Lung (tissue), 17 donors: ENCODE measurements at places on chromosomes 6 and 20. TPM values are rescaled to one million over a fixed set of nuclear protein-coding genes. Genes with fewer than 3 reads are reported as not detected.

DNA sequence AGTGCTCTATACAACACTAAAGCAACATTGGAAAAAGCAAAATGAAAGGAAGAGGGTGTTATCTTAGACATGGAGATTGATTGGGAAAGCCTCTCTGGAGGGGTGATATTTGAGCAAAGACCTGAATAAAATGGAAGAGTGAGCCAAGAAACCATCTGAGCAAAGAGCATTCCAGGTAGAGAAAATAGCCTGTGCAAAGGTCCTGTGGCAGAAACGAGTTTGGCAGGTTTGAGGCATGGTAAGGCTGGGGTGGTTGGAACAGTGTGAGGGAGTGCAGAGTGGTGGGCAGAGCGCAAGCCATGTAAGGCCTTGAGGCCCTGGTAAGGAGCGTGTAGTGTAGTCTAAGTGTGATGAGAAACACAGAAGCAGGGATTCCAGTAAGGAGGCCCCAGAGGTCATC is 40.0 kb upstream of the PTPRT start:
- no peak for DNase-seq

The SLC13A3 gene
- polyA plus RNA-seq = 1.9 TPM

GRCh38 chr20:24273251-24273650 is 196.2 kb upstream of the SYNDIG1 start:
- DNase-seq = no peak

DNA sequence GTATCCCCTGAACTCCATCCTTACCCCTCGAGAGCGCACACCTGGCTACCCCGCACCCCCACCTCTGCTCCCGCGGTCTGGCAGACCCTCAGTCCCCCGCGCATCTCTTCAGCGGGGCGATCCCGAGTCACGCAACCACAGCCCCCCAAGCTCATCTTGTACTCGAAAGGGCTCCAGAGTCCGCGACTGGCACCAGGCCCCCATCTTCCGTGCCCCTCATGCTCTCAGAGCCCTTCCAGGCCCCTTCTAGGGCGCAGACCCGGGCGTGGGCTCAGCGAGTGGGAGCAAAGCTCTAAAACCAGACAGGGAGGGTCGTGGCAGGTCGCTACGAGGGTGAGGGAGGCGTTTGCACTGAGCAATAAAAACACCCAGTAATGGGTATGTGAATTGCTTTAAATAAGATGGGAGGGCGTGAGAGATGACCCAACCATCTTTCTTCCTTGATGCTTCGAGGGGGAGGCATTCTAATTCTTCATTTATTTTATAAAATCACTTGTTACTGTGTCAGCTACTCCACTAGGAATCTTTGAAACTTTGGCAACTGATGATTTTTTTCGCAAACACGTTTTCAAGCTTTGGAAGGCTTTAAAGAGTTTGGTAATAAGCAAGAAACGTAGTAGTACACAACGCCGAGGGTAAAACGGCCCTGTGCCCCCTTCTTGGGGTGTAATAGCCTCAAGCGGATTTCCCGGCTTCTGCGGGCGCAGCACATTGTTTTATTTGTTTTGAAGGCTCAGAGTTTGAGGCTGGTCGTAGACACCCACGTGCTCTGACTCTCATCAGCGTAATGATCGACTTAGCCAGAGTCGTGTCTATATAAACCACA is 42.6 kb upstream of the SUPT3H start:
- peak; percentile 60 for DNase-seq

The ADGRF5 gene
- 71.3 TPM for polyA plus RNA-seq

The DSP gene
- polyA plus RNA-seq = 2.9 TPM

DNA sequence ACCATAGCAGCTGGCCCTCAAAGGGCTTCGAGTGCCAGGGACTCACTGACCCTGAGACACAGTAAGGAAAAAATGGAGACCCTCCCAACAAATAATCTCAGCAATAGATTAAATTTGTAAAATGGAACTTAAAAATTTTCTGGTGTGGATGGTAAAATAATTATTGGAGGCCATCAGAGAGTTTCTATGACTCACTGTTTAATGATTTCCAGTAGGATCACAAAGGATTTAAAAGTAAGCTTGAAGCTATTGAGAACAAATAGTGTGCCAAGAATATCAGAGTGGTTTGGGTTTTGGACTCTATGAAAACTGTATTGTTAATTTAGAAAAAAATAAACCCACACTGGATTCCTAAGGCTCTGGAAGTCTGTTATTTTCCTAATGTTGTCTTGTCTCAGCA is 115.2 kb upstream of the AKIRIN2 start:
- DNase-seq = no peak

The SLC22A7 gene
- not detected for polyA plus RNA-seq

The STX16 gene
- 42.0 TPM for polyA plus RNA-seq

The LPA gene
- 0.03 TPM for polyA plus RNA-seq

DNA sequence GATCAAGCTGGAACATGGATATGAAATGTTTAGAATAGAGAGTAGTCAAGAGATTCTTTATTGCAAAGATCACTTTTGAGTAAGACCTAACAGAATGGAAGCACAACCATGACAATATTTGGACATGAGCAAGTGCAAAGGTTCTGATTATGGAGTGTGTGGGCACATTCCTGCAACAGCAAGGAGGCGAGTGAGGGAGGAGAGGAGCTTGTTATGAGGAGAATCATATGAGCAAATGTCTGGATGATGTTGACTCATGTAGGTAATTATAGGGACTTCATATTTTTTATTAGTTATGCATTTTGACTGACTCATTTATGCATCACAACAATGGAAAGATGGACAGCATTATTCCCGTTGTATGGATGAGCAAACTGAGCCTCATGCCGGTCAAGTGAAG is 100.8 kb upstream of the SLC35B3 start:
- no peak for DNase-seq

The FAM83B gene
- polyA plus RNA-seq = 0.04 TPM

DNA sequence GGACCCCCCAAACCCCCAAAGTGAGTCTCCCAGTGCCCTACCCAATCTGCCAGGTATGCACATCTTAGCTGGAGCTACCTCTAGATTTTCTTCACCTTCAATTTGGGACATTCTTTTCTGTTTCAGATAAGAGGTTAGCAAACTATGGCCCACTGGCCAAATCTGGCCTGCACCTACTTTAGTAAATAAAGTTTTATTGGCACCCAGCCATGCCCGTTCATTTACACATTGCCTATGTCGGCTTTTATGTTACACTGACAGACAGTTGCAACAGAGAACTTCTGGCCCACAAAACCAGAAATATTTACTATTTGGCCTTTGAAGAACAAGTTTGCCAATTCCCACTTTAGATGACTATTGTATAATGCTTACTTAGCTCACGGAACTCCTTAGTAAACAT is 55.9 kb upstream of the STX16 start:
- no peak for DNase-seq

The LIN28B gene
- polyA plus RNA-seq = not detected

- peak; percentile 47 for DNase-seq
Observed at GRCh38 chr6:5996714-5997419, 9.9 kb downstream of the NRN1 start.

DNA sequence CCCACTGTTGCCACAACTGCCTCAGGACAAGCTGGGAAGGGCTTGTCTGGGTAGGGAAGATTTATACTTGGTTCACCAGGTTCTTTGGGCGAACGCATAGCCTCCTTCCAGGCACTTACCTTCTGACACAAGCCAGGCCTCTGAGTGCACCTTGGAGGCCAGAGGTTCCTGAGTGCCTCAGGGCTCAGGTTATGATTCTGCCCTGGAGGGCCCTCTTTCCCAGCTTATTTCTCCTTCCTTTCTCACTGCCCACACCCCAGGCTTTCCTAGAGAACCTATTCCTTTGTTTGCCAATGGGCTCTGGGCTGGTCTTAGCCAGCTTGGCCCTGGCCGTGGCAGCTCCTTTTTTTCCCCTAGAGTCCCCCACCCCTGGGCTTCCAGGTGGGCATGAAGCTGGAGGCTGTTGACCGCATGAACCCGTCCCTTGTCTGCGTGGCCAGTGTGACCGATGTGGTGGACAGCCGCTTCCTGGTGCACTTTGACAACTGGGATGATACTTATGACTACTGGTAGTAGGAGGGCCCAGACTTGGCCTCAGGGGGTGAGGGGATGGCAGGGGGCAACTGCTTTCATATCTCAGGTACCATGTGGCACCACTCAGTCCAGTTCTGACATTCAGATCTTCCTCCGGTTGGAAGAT is 25.0 kb downstream of the L3MBTL1 start:
- no peak for DNase-seq
